Hippocampal formation (tissue), 2 donors: ENCODE measurements at places on chromosomes 5 and 9.

DNA sequence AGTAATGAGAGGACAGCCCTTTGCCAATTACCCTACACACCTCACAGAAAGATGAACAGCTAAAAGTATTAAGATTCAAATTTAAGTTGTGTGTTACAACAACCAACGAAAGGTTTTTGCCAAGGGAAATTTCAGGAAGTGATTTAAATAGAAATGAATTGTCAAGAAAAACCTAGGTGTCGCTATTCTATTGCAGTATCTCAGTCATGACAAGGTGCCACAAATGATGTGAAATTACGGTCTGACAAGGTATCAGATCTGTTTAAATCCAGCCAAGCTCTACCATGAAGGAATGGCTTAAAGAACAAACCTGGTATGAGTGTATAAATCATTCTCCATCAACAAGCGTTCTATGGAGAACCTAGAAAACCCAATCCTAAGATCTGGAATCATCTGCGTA is 189.7 kb downstream of the ATPSCKMT start:
- no peak for DNase-seq

DNA sequence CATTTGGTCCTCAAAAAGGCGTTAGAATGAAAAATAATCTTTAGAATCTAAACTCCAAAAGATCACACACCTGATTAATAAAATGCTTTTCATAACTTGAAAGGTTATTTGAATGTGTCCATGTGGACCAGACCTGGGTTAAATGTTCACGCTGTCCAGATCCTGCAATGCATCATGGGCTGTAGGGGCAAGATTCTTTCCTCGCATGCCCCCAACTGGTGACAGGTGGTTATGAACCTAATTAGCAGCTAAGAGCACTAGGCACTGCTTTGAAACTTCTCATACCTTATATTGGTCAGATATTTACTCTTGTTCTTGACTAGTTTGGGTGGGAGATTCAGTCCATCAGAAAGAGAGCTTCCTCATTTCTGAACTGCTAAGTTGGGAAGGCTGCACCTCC is 19.3 kb upstream of the PIP5K1B start:
- no peak for DNase-seq

- peak; percentile 43 for DNase-seq
These were observed 1.3 kb downstream of the MAP3K1 start for GRCh38 chr5:56816546-56817081.

- no peak for DNase-seq
These were observed 95.2 kb downstream of the APTX start for GRCh38 chr9:32906213-32906612.

- DNase-seq = no peak
These were observed 15.7 kb downstream of the TTC23L start for GRCh38 chr5:34854459-34855174.

- DNase-seq = no peak
These were observed 482 bp downstream of the NFIB start for GRCh38 chr9:14313378-14313940.

GRCh38 chr9:78674874-78675273 is 377.9 kb downstream of the PSAT1 start:
- DNase-seq = no peak

GRCh38 chr5:109223531-109223930 is 186.2 kb downstream of the PJA2 start:
- no peak for DNase-seq

GRCh38 chr5:75620184-75620959 is 9.1 kb downstream of the ANKDD1B start:
- DNase-seq = no peak

GRCh38 chr9:123470991-123471770 is 115.2 kb downstream of the CRB2 start:
- no peak for DNase-seq

DNA sequence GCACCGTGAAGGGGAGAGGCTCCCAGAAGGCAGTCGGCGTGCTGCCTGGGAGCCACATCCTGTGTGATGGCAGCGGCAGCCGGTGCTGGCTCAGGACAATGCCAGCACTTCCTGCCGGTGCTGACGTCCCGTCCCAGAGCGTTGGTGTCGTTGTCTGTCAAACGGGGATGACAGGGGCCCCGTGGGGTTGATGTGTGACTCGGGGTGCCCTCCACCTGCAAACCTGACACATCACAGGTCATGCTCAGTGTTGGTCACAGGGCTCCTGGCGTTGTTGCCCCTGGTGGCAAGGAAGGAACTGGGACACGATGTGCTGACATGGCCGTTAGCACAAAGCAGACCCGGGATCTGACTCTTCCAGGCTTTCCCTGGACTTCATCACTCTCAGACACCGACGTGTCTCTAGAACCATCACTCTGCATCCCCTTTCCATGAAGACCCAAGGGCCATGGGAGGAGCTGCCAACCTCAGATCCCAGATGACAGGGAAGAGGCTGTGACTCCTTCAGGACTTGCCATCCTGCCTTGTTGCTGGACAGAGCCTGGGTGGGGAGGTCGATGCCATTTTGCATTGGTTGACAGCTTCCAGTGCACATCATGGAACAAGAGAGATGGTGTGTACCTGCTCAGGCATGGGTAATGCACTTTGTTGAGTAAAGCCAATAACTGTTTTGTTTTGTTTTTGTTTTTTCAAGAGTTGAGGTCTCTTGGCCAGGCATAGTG is 21.5 kb downstream of the PLPP7 start:
- DNase-seq = no peak

GRCh38 chr5:59021286-59021673 is 438.4 kb downstream of the RAB3C start:
- no peak for DNase-seq

- DNase-seq = no peak
These were observed 76.4 kb downstream of the PRRT1B start for GRCh38 chr9:131621551-131622358.

DNA sequence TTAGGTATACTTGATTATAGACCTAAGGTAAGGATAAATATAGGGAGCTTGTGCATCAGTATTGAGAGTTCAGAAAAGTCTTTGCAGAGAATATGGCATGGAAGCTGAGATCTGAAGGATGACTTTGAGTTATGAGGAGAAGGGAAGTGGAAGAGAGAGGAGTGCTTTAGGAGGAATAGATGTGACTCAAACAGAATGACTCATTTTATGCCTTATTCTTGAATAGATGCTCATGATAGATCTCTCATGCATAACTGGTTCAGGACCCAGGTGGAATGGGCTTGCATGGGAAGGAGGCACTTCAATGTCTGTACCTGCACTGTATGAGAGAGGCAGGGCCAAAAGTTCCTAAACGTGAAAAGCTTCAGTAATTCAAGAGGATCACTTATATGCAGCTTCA is 103.3 kb downstream of the CWC27 start:
- no peak for DNase-seq
